MCF 10A (cell line): ENCODE measurements at places on chromosomes 1 and 21.

DNA sequence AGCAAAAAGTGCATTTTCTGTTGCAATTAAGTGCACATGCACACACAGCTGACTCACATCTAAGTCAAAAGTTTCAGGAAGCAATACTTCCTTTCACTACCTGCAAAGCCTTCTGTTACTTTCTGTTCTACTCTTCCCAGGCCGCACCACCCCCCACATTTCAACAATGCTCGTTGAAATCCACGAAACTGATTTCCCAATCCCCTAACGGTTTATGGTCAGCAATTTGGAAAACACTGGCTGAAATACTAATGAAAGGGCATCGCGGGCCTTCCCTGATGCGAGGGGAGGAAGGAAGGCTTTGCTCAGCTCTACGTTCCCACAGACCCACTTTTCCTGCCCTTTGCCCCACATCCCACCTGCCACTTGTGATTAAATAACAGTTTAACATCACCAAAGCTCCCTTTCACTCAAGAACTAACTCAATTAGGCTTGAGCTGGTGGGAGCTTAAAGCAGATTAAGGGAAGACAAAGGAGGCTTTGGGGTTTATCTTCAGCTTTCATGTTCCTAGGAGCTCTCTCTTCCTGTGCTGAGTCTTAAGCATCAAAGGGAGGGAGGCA, 243.2 kb upstream of the RAB4A start:
- peak; percentile 97 for DNase-seq

DNA sequence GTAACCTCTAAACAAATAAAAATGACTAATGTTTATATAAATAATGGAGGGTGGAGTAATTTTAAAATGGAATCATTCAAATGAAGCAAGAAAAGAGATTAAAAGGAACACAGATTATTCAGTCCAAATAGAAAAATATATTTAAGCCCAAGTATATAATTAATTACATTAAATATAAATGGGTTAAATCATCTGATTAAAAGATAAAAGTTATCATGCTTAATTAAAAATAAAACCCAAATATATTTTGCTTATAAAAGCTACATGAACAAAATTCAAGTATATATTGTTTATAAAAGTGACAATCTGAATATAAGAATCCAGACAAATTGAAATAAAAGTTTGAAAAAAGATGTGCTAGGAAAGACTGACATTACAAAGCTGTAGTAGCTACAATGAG, 63.9 kb upstream of the ACTRT2 start:
- no peak for DNase-seq

GRCh38 chr1:110524311-110525248, 5.6 kb upstream of the KCNA10 start:
- peak; percentile 40 for DNase-seq

DNA sequence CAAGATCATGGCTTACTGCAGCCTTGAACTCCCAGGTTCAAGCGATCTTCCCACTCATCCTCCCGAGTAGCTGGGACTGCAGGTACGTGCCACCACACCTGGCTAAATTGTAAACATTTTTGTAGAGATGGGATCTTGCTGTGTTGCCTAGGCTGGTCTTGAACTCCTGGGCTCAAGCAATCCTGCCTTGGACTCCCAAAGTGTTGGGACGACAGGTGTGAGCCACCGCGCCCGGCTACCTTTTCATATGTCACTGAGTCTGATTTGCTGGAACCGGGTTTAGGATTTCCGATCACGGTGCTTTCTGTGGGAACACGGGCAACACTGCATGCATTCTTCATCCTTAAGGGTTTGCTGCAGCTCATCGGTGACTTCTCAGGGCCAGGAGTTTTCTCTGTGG, 32.2 kb upstream of the PCBP3 start:
- DNase-seq = no peak

- DNase-seq = no peak
Observed at GRCh38 chr1:154329551-154330131, 4.3 kb downstream of the ATP8B2 start.

DNA sequence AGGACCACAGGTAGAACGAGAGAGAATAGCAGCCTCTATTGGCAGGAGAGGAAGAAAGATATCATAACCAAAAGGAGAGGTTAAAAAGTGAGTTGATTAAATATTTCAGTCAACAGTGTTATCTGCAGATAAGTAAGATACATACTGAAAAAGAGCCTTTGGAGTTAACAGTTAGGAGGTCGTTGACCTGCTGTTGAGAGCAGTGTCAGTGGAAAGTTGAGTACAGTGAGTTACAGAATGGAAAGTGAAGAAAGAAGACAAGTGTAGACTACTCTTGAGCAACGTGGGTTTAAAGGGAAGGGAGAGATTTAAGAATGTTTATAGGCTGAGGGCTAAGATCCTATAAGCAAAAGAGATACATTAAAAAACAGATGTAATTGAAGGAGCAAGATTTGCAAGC, 30.2 kb downstream of the GNAT2 start:
- no peak for DNase-seq
